ENCODE measurements at places on chromosomes 13 and 19. TPM values are rescaled to one million over a fixed set of nuclear protein-coding genes. Genes with fewer than 3 reads are reported as not detected.
A peak's percentile ranks its signal among the peaks of the same experiment; 100 is the strongest.

ICAM3 gene
- total RNA-seq = 3.1 TPM

DNA sequence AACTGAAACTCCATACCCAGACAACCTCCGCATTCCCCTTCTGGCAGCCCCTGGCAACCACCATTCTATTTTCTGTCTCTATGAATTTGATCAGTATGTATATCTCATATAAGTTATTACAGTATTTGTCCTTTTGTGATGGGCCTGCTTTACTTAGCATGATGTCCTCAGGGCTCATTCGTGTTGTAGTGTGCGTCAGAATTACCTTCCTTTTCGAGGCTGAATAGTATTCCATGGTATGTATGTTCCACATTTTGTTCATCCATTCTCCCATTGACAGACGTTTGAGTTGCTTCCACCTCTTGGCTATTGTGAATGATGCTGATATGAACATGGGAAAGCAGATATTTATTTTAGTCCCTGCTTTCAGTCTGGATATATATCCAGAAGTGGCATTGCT, 5.0 kb downstream of the PLEKHF1 start:
- DNase-seq = no peak

GRCh38 chr13:48009284-48009683, 8.2 kb upstream of the SUCLA2 start:
- no peak for DNase-seq

GRCh38 chr13:48038761-48039160, 1.2 kb downstream of the NUDT15 start:
- DNase-seq = no peak

- DNase-seq = no peak
Measured at GRCh38 chr19:58035863-58036262, 2.0 kb downstream of the ZSCAN1 start.

DNA sequence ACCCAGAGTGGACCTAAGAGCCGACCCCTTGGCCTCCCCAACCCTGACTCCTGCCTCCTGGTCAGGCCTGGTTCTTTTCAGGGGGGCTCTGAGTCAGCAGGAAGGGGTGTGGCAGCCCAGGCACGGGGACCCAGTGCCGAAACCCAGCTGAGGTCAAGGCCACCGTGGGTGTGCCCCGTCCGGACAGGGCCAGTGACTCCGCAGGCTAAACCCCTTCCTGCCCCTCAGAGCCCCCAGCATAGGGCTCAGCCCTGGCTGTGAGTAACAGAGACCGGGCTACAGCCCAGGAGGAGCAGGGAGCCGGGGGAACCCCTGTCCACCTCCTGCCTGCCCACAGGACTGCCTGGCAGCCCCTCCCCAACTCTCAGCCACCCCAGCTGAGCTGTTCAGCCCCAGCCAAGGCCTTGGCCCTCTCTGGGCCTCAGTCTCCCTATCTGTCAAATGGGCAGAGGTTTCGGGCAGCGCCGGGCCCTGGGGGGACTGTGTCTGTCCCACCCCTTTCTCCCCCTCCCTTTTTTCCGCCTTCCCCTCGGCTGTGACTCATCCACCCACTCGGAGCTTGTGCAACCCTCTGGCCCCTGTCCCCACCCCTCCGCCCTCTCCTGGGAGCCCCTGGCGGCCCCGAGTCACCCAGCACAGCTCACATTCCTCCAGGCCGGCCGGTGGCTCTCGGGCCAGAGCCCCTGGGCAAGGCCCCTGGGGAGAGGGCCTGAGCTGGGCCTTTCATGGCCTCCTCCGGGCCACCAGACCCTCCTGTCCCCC, 8.6 kb downstream of the ZBTB7A start:
- DNase-seq = peak; percentile 95

DNA sequence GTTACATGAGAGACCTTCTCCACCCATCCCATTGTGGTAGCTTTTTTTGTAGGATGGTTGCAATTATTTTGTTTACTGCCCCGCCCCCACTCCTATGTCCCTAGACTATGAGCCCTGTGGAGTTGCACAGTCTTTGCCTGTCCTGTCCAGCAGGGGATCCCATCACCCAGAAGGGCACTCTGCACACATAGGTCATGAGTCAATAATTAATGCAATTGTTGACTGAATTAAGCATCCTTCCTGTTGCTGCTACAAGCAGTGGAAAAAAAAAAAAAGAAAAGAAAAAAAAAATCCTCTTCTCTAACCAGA, 14.2 kb downstream of the C19orf81 start:
- no peak for DNase-seq

DNA sequence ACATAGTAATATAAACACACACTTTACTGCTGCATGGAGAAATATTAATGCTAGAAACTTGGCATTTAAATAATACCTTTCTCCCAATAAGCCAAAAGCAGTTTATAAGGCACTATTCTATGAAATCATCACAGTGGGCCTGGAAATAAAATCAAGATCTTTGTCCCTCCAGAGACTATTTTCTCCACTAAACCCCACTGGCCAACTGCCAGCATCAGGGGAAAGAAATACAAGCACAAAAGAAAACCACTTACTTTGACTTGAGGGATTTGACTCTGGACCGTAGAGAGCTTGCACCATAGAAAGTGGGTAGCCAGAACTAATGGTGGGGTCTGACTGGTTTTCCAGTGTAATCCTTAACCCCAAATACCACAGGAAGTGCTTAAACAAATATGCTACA, 71.9 kb downstream of the DCLK1 start:
- no peak for DNase-seq

DNA sequence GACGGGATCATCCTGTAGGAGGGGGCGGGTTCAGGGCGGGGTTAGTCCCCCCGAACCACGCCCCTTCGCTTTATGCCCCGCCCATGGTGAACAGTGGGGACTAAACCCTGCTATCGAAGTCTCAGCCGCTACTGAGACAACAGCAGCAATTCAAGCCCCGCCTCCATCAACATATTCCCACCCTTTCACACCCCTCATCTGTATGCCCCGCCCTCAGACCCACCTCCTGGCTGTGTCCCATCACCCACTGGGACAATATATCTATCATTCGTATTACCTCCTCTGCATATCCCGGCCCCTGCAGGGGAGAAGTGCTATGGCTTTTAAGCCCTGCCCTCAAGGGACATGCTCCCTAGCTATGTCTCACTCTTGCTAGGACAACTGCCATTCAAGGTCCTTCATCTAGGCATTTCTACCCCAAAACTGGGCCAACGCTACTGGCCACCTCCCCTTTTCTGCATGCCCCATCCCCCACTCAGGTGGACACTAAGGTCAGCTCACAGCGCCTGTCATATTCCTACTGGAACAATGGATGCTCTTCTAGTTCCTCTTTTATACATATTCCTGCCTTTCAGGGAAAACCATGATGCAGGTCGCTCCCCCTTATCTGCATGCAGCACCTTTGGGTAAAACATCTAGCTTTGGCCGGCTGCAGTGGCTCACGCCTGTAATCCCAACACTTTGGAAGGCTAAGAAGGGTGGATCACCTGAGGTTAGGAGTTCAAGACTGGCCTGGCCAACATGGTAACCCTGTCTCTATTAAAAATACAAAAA, 11.9 kb downstream of the LRFN1 start:
- peak; percentile 52 for DNase-seq

- DNase-seq = no peak
Measured at GRCh38 chr19:44164327-44164672, 600 bp upstream of the ZNF226 start.

GRCh38 chr13:19184176-19184575, 2.6 kb upstream of the TUBA3C start:
- DNase-seq = peak; percentile 29

DNA sequence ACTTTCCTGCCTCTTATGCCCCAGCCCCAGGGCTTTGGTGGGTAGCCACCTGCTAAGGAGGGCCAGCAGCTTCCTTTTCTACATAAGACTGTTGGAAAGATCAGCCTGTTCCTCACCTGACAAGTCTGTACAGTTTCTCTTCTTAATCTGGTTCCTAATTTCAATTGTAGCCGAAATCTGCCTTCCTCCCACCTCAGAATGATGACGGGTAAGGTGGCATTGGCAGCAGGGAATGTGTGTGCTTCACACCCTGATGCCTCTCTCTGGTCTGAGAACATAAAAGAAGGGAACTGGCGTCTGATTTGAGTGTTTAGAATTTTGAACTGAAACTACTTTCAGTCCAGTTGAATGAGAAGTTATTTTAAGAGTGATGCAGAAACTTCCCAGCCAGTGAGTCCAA, 16.0 kb downstream of the MAU2 start:
- no peak for DNase-seq

DNA sequence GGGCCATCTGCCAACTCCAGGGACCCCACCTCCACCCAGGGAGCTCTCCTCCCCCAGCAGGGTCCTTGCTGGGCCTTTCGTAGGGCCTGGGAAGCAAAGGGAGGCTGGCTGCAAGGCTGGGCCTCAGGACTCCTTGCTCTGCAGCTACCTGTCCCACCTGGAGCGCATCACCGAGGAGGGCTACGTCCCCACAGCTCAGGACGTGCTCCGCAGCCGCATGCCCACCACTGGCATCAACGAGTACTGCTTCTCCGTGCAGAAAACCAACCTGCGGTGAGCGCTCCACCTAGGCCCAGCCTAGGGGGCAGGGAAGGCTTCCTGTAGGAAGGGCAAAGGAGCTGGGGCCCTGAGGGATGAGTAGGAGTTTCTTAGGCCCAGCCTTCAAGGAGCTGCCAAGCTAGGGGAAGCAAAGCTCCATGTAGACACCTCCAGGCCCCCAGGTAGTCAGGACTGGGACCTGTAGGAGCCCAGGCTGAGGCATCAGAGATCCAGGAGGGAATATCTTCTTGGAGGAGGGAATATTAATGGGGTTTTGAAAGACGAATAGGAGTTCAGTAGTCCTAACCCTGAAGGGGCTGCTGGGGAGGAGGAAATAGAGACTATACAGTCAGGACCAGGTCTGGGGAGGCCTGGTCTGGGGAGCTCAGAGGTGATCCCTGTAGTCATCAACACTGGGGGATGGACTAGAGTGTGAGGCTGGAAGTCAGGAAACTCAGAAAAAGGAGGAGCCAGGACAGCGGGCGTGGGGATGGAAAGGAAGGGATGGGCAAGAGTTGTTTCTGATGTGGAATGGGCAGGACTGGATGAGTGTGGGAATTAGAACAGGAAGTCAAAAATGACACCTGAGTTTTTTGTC, 16.0 kb downstream of the GNA15 start:
- DNase-seq = no peak

DNA sequence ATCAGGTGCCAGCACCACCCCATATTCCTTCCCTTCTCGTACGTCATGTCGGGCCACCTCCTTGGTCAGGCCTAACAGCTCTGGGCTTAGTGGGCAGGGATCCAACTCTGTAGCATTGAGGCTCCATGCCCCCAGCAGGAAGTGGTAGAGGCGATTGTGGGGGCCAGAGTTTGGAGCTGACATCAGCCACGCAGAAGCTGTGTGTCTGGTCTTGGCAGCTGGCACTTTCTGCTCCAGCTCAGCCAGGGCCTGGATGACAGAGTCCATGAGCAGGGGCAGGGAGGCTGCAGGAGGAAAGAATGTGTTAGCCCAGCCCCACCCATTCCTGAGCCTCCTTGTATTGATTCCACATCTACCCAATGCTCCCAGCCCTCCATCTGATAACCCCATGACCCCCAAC, 3.0 kb downstream of the PGLYRP2 start:
- DNase-seq = no peak
